ENCODE measurements at places on chromosomes 12 and 14.
A peak's percentile ranks its signal among the peaks of the same experiment; 100 is the strongest.

DNA sequence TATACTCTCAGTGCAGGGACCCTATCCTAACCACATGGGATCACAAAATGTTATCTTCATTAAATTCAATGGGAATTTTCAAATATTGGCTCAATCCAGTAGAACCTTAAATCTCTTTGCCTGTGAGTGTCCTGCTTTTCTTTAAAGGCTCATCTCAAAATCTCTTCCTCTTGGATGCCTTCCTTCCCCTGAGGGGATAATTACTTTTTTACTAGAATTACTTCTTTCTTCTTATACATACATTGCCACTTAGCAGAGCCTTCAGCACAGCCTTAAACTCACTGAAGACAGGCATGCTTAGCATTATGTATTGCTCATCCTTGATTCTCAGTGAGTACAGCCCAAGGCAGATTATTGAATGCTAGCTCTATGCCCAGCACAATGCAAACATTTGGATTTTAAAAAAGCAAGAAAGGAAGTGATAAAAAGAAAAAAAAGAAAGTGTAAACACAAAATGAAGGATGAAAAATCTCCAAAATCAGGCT lies 1918.0 kb upstream of the FLRT2 start:
- no peak for DNase-seq

GRCh38 chr12:91267039-91267438 lies 84.4 kb upstream of the DCN start:
- no peak for DNase-seq

DNA sequence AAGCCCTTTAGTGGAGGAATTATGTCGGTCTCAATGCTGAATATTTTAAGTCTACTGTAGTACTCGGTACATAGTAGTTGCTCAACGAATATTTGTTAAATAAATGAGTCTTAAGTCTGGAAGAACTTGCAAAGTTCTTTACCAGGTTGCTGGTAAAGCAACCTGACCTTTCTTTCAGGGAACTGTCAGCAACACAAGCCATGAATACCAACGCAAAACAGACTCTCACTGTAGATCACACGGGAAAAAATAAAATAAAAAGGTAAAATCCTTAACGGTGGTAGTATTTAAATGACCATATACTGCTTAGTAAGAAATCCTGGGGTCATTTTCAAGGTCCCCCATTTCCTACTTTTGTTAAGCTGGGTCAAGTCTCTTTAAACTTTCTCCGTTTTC lies 447 bp upstream of the NUBPL start:
- no peak for DNase-seq

DNA sequence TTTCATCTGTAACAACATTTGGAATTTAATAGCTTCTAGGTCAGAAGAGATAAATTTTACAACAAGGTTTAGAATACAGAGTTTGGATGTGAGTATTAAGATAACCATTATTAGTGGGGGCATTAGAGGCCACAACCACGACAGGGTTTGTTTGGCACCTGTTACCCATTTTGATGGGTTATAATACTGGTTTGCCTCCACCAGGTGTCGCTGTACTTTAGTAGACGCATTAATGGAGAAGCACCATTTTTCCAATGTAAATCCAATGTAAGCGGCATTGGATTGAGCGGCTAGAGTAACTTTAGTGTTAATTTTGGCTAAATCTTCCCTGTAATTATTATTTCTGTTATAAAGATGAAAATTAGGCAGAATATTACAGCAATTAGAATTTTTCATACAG lies 136.2 kb downstream of the SLCO1B3 start:
- peak; percentile 2 for DNase-seq

DNA sequence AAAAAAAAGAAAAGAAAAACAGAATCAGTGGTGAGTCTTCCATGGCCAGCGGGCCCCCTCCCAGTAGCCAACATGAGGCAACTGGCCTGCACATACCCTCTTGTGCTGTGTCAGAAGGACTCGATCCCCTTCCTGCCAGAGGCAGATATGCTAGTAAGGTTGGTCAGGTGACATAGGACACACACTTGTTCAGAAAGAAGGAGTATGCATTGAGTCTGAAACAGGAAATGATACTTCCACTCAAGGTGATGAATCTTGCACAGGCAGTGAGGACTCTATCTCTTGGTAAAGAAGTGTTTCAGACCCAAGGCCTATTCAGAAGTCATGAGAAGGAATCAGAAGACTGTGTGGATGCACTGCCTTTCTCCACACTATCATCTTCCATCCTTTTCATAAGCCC lies 269.7 kb upstream of the FAR2 start:
- DNase-seq, result no peak
